ENCODE measurements at places on chromosomes 12 and 14. TPM values are rescaled to one million over a fixed set of nuclear protein-coding genes. Genes with fewer than 3 reads are reported as not detected.

SYNDIG1L gene
- not detected for total RNA-seq

KLRG1 gene
- 4.3 TPM for total RNA-seq

CFAP251 gene
- total RNA-seq = 0.70 TPM

KRT75 gene
- total RNA-seq = not detected

DNA sequence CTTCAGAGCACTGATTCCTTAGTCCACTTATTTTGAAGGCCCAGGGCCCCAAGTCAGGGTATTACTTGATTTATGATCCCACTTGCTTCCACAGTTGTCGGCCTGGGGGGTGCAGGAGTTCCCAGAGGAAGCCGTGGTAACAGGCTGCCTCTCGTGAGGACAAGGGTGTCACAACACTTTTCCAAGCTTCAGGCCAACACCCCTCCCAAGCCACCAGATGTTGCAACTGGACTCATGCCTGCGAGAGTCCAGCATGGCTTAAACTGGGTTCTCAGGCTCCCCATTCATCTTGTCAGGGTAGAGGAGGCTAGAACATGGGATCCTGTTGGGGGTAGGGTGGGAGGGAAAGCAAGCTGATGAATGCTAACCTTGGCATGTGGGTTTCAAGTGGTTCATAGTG is 56.1 kb downstream of the BMP4 start:
- no peaks in the 10 kb centered on the region for H3K27me3 ChIP-seq
- H3K36me3 ChIP-seq = no peaks in the 10 kb centered on the region
- no peak overlapping the region for H3K4me3 ChIP-seq

GRCh38 chr12:39772821-39773259 is 153.2 kb upstream of the ABCD2 start:
- H3K27ac ChIP-seq = no peak overlapping the region
- H3K27me3 ChIP-seq = no peaks in the 10 kb centered on the region
- no peaks in the 10 kb centered on the region for H3K36me3 ChIP-seq
- DNase-seq = no peak
- no peaks in the 10 kb centered on the region for H3K4me1 ChIP-seq

DNA sequence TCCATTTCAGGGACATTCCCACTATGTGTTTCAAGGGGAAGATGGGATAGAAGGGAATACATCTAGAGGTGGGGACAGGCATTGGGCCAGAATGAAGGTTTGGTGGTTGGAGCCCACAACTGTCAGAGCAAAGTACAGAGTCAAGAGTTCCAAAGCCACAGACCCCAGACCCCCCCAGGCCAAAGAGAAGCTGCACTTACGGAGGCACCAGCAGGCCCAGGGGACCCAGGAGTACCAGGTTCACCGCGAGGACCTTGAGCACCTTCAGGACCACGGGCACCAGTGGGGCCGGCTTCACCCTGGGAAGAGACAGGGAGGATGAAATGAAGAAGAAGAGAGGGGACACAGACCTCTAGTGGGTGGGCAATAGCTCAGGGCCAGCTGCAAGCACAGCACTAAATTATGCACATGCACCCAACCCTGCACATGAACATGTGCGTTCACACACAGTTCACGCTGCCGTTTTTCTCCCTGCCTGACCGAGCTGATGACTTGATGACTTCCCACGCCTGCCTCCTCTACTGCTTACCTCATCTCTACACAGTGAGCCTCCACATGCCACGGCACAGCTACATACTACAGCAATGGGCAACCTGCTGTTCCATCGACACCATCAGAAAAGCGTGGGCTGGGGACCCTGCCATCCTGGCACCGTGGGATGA is 16.7 kb downstream of the COL2A1 start:
- no peak overlapping the region for H3K4me3 ChIP-seq
- peaks cover 33% of the 10 kb centered on the region for H3K4me1 ChIP-seq
- H3K27ac ChIP-seq = no peak overlapping the region

GRCh38 chr14:77314539-77315457 is 5.9 kb downstream of the POMT2 start:
- H3K27ac ChIP-seq = no peak overlapping the region
- peaks cover 8% of the 10 kb centered on the region for H3K4me1 ChIP-seq
- H3K27me3 ChIP-seq = no peaks in the 10 kb centered on the region
- no peaks in the 10 kb centered on the region for H3K36me3 ChIP-seq

DNA sequence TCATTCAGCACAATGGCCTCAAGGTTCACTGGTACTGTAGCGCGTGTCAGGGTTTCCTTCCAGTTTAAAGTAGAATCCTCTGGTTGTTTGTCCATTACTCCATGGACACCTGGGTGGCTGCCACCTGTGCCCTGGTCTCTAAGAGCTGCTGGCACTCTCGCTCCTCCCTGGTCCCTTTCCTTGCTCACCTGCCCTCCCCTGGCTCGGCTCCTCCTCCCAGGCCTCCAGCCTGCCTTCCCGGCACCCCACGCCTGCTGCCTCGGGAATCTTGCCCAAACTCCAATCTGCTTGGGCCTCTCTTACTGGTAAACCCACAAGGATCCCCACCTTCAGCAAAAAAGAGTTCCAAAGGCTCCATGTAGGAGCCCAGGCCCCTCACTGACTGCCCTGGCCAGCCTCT is 154.4 kb upstream of the DIO3 start:
- no peak overlapping the region for H3K4me3 ChIP-seq
- peaks cover 13% of the 10 kb centered on the region for H3K27me3 ChIP-seq
- DNase-seq = no peak
- H3K4me1 ChIP-seq = no peaks in the 10 kb centered on the region
- no peak overlapping the region for H3K27ac ChIP-seq
